Stimulated activated CD4-positive, alpha-beta T cell treated with anti-CD3 and anti-CD28 coated beads, Interleukin-2, amount 100 ng/mL, for 4 hours (primary cell): ENCODE measurements at places on chromosomes 2 and 18.

DNA sequence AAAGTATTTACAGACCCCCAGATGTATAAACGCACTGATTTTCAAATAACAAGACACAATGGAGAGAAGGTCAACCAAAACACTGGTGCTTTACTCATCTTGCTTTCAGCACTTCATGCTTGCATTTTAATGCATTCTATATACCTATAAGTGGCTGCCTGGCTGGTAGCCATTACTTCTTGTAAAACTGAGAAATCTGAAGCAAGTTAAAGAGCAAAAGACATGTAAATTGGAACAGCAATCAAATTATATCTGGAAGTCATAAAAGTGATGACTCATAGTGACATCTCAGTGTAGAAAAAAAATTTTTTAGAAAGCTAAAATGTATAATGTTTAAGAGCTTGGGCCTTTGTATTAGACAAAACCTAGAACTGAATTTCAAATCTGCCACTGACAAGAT, 106.2 kb downstream of the CCDC141 start:
- DNase-seq, result no peak

- no peak for DNase-seq
Observed at GRCh38 chr2:169964740-169965139, 137.5 kb downstream of the UBR3 start.

DNA sequence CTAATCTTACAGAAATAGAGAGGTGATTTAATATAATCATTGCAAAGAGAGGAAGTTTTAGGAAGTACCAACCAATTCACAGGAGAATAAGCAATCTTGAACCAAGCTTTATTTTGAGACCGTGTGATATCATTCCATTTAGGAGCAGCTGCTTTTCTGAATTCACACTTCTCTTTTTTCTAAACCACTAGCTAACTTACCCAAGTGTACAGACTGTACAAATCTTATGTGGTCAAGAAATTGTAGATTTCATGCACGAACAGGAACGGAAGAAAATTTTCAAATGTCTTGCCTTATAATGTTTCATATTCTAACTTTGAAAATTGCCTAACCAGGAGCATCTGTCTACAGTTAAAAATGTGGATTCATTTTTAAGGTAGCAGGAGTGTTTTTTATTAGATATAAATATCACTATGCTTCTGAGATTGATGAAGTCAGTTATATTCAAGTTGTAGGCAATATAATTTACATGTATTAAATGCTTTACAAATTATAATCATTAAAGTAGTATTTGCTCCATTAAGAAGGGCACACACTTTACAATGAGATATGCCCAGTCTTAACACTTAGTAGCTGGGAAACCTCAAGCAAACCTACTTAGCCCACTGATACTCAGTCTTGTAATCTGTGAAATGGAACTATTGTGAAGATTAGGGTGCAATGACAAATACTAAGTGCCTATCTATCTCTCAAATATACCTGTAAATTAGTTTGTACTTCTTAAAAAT, 302.2 kb upstream of the STON1 start:
- no peak for DNase-seq

DNA sequence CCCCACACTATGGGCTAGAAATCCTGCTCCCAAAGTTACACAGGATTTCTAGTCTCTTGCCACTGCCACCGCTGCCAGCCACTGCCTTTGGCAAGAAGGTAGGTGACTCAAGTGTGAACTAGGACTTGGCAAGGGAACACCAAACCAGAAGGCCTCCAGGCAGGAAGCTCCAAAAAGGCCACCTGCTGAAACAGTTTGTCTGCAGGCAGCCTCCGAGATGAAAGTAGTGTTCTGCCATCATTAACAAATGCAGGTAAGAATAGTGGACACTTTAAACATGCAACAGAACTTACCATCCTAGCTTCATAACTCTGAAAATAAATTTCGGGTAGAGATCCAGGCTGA, 3.9 kb downstream of the ANKRD44 start:
- DNase-seq, result no peak

DNA sequence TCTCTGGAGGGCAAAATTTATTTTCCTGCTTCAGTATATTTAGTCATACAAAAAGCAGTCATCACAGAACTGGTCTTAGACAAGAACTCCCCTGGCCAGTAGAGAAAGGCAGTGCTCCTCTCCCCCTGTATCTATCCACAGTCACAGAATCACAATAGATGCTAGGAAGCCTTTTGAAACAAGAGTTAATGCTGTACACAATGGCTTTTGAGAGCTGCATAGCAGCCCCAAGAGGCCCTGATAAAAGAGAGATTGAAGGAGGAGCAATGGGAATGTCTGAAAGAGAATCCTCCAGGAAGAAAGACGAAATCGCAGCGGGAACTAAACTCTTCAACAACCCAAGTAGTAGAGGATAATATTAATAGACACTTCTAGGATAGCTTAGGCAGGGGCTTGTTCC, 330.2 kb downstream of the RBM43 start:
- DNase-seq, result no peak

GRCh38 chr18:1292167-1292566, 387.5 kb downstream of the ADCYAP1 start:
- no peak for DNase-seq

DNA sequence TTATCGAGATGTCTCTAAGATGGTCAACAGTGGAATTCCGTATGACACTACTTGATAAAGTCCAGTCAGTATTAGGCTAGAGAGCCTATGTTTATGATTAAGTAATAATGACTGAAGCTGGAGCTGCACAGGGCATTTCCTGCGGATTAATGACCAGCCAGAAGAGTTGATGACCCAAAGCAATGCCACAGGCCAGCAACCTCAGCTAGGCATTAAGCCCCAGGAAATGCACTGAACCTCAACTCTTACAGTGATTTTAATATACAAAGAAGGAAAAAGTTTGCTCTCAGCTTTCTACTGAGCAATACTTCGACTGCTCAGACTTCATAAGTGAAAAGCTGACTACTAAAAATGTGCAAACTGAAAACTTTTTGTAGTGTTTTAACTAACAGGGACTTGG, 3.9 kb downstream of the KCTD1 start:
- DNase-seq, result no peak

GRCh38 chr2:196985511-196986183, 59.1 kb upstream of the PGAP1 start:
- no peak for DNase-seq

GRCh38 chr2:182432051-182432450, 5.2 kb upstream of the PDE1A start:
- no peak for DNase-seq
